M059J (cell line): ENCODE measurements at places on chromosomes 7 and 10.
A peak's percentile ranks its signal among the peaks of the same experiment; 100 is the strongest.

- no peak for DNase-seq
Observed at GRCh38 chr7:21305455-21306235, 122.2 kb upstream of the SP4 start.

DNA sequence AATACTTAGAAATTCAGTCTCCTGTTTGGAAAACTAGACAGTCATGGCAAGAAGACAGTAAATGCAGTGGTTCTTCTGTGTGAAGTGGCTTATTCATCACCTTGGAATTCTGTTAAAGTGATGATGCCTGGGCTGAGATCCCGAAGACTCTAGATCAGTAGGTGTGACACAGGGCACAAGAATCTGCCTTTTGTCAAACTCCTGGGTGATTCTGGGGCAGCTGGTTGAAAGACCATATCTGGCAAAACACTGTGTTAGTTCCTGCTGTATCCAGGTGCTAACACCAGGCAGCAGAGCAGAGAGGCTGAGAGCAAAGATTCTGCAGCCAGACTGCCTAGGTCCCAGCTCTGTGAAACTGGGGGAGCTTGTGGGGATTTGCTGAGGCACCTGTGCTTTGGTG is 26.5 kb downstream of the MRC1 start:
- DNase-seq, result peak; percentile 93

DNA sequence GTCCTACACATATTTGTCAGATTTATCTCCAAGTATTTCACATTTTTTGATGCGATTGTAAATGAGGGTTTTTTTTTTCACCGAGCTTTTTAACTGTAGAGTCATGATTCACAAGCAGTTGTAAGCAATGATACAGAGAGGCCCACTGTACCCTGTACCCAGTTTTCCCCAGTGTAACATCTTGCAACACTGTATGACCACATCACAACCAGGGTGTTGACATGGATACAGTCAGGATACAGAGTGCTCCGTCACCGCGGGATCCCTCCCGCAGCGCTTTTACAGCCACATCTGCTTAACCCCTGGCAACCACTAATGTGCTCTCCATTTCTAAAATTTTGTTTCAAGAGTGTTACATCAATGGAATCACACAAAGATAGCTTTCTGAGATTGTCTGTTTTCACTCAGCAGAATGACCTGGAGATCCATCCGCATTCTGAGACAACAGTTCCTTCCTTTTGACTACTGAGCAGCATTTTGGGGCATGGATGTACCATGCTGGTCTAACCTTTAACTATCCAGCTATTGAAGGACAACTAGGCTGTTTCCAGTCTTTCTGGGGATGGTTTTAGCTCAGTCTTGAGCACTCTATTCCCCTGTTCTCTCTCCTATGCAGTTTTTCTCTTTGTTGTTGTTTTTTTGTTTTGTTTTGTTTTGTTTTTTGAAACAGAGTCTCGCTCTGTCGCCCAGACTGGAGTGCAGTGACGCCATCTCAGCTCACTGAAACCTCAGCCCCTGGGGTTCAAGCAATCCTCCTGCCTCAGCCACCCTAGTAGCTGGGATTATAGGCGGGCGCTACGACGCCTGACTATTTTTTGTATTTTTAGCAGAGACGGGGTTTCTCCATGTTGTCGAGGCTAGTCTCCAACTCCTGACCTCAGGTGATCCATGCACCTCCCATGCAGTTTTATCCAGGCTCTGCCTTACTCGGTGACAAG is 25.9 kb downstream of the GPRIN2 start:
- DNase-seq, result peak; percentile 35

DNA sequence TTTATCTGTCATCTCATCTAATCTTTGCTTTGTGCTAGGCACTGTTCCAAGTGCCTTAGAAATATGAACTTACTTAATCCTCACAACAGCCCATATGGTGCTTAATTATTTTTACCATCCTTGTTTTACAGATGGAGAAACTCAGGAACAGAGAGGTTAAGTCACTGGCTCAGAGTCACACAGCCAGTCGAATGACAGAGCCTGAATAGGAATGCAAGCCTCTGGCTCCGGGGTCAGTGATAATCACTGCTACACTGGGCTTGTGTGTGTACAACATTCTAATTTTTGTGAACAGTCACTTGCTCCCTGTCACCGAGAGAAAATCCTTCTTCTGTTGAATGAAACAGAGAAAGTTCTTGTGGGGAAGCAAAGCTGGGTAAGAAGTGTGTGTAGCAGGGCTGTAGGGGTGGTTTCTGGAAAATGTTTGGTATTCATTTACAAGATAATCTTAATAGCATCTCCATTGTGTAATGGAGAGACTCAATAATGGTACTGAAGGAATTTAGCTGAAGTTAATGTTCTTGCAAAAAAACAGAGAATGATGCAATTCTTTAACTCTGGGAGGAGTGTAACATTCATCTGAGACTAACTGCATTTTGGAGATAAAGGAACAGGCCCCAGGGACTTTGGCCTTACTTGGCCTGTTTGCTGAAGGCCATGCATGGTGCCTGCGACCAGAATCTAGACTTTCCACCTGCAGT is 290.6 kb downstream of the FRMD4A start:
- no peak for DNase-seq

DNA sequence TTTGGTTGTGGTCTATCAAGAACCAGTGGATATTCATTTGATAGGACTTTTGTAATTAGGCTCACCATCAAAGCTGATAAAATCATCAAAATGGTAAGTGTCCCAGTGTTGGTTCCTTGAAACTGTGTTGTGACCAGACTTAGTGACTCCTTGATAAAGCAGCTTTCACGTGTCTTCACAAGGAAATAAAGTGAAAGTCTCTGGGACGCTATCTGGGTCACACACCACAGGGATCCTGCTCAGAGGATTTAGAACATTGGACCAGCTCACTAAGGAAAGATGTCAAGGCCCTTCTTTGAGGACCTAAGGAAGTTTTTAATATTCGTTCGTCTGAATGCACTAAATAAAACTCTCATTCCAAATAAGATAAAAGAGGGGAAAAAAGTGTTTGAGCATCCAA is 193.1 kb downstream of the RNLS start:
- no peak for DNase-seq

- DNase-seq, result peak; percentile 3
Observed at GRCh38 chr7:154795014-154795413, 207.9 kb downstream of the PAXIP1 start.

GRCh38 chr10:119726676-119727261 is 919 bp downstream of the INPP5F start:
- no peak for DNase-seq
